ENCODE measurements at places on chromosomes 16 and 17. TPM values are rescaled to one million over a fixed set of nuclear protein-coding genes. Genes with fewer than 3 reads are reported as not detected.

The SULT1A4 gene
- 0.78 TPM for total RNA-seq

The NHERF2 gene
- 146 TPM for total RNA-seq

- no peak for DNase-seq
Measured at GRCh38 chr17:60743799-60744198, 66.1 kb downstream of the BCAS3 start.

- no peak for DNase-seq
Measured at GRCh38 chr17:60529806-60530205, 3.8 kb upstream of the APPBP2 start.

DNA sequence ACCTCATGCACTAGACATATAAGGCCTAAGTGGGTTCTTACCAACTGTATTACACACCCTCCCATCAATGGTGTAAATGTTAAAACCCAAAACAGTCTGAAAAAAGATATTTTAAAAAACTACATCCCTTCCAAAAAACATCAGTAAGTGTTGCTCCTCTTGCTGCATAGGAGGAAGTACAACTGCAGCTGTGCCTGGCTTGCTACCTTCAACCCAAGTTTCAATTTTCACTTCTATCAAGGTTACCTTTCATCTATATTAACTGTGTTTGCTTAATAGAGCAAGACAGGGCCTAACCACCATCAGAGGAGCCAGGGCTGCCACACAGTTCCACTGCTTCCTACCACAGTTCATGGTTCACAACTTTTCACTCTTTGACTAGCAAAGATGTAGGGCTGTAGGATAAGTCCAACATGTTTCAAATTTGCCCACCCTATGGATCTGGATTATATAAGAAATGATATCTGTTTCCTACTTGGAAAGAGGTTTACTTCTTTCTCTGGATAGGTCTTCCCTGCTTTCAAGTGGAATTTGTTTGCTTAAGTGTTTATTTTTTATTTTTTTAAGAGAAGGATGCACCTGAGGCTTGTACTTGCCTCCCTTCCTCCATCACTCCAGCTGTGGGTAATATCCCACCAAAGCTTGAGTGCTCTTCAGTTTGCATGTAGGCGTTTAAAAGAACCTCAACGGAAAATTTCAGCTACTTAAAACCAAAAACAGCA is 56.7 kb downstream of the GRB7 start:
- DNase-seq, result no peak
